MM.1S (cell line): ENCODE measurements at places on chromosomes 1 and 21.

GRCh38 chr21:21290751-21291150 lies 292.5 kb downstream of the NCAM2 start:
- no peak for DNase-seq

GRCh38 chr1:26794391-26794790 lies 6.6 kb downstream of the PIGV start:
- no peak for DNase-seq

DNA sequence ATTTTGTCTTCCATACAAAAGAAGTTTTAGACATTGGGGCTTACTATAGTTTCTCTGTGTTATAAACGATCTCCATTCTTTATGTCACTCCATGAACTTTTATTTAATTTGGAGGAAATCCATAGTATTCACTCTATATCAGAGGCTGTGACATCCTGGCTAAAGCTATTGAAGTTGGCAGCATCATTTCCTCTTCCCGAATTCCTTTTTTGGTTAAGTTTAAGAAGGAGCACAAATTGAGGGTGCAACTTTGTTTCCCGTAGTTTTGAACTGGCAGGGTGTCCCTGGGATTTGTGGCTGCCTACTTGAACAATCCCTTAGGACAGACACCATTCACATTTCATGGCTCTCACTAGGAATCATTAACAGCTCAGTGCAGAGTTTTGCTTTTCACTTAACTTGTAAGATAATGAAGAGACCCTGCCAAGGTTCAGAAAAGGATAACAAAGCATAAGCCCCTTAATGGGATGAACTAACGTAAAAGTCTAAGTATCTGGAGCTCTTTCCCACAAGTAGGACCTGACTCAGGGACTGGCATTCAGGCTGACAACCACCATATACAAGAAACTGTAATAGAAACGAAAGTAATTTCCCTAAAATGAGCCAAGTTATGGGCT lies 13.9 kb downstream of the S1PR1 start:
- DNase-seq: no peak

- no peak for DNase-seq
Observed at GRCh38 chr1:171807556-171807955, 26.1 kb downstream of the METTL13 start.

GRCh38 chr1:96034006-96034405 lies 687.6 kb upstream of the PTBP2 start:
- DNase-seq: no peak

DNA sequence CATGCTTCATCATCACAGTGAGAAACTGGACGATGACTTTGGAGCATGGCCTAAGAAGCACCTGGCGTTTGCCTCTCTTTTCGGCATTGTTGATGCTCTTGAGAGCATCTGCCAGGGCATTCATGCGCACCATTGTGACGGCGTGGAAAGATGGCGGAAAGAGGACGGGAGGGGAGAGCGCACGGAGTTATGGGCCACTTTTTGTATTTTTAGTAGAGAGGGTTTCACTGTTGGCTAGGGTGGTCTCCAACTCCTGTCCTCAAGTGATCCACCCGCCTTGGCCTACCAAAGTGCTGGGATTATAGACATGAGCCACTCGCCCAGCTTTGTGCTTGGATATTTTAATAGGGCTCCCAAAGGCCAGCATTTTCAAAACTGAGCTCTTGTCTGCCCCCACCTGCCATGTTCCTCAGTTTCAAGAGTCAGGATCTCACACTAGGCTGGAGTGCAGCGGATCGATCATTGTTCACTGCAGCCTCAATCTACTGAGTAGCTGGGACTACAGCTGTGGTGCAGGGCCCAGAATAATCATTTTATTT lies 5.3 kb downstream of the RPS8 start:
- no peak for DNase-seq

- no peak for DNase-seq
Observed at GRCh38 chr1:170659399-170660035, 4.4 kb upstream of the PRRX1 start.
